ENCODE measurements at places on chromosomes 6 and 20.
A peak's percentile ranks its signal among the peaks of the same experiment; 100 is the strongest.

DNA sequence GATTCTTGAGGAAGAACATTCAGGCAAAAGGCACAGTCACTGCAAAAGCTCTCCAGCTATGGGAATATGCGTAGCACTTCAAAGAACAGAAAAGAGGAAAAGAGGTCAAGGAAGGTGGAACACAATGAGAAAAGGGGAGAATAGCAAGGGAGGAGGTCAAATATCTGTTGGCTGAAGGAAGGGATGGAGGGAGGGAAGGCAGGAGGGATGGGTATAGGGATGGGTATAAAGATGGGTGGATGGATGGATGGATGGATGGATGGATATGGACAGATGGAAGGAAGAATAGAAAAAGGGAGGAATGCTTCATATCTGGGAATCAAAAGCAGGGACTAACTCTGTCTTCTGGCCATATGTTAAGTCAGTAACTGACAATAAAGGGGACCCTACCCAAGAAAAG lies 164.2 kb upstream of the TOP1 start:
- DNase-seq, result no peak

- DNase-seq, result no peak
Observed at GRCh38 chr20:52443874-52444273, 252.3 kb upstream of the ZFP64 start.

DNA sequence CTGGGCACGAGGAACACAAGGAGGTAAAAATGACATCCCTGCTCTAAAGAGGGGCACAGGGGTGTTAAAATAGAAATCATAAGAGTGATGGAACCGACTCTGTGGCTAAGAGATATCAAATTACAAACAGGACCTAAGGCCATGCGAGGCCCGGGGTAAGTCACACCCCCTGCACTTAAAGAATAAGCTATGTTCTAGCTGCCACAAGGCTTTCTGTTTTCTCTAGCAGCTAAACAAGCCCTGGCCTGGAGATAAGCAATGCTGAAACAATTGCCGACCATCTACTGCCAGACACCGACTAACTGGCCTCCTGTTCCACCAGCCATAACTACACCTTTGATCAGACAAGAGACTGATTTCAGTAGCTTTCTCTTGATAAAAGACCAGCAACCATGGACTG lies 32.4 kb downstream of the MDGA1 start:
- DNase-seq, result no peak

DNA sequence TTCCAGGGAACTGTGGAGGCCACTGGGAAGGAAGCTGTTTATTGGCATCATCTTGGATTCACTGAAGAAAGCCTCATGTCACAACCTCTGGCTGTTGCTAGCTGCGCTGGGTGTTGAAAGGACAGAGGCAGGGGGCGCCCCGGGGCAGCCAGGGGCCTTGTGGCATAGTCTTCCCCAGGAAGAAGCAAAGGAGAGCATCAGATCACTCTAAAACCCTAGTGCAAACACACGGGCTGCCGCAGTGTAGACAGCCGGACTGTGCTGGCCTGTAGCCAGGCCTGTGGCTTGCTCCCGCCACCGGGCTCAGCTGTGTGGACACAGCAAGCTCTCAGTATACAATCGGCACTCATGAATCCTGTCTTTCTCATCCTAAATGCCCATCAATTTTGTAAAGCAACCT lies 23.8 kb upstream of the SMOC2 start:
- DNase-seq, result no peak

DNA sequence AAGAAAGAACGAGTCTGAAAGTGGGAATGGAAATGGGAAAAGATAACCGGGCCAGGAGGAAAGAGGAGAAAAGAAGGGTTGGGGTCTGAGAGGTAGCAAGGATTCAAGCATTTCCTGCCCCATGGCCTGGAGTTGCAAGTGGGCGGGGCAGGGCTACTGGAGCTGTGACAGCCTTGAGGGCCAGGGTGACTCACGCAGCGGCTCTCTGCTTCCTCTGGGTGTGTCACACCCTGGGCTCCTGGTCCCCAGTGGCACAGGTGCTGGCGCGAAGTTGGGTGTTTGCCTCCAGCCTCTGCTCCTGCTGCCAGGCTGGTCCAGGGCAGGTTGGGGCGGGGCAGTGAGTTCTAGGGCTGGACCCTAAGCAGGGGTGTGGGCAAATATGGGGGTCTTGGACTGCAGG lies 3.3 kb upstream of the ULBP3 start:
- peak; percentile 28 for DNase-seq

DNA sequence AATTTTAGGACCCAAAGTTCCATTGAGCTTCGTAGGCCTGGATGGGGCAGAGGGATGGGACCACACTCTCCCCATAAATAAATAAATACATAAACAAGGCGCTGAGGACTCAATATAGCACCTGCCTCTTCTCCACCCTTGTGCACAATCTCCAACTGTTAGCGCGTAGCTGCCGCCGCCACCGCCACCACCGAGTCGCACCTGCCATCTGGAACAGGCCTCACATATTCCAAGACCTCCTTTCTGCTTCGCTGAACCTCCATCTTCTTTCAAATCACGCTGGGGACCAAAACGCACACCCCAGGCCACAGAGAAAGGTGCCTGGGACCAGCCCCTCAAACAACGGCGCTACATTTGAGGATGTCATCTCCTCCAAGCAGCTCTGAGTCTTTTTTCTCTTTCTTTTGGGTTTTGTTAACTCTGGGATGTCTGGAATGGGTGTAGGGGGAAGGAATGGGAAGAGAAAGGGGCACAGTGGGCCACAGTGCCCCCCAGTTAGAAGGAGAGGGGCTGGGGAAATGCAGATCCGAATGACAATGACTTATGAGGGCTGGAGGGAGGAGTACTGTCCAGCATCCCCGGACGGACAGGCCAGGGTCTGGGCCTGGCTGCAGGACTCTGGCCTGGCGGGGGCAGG lies 49.7 kb downstream of the NOL4L start:
- DNase-seq, result no peak

DNA sequence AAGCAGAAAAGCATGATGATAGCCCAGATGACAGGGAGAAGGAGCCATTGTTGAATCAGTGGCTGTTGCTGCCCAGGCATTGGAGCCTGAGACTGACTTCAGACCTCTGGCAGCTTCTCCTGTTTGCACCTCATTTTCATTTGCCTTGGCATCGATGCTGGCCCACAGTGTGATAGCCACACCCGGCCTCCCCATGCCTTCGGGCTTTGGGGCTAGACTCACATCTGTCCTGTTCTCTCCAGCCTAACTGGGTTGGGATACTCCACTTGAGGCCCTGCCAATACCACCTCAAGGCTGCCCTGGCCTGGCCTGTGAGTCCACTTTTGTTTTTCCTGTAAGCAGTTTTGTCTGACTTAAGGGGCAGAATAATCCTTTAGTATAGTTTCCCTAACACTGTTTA lies 140.4 kb downstream of the UST start:
- no peak for DNase-seq

GRCh38 chr6:136095986-136096385 lies 154.1 kb downstream of the MTFR2 start:
- no peak for DNase-seq

DNA sequence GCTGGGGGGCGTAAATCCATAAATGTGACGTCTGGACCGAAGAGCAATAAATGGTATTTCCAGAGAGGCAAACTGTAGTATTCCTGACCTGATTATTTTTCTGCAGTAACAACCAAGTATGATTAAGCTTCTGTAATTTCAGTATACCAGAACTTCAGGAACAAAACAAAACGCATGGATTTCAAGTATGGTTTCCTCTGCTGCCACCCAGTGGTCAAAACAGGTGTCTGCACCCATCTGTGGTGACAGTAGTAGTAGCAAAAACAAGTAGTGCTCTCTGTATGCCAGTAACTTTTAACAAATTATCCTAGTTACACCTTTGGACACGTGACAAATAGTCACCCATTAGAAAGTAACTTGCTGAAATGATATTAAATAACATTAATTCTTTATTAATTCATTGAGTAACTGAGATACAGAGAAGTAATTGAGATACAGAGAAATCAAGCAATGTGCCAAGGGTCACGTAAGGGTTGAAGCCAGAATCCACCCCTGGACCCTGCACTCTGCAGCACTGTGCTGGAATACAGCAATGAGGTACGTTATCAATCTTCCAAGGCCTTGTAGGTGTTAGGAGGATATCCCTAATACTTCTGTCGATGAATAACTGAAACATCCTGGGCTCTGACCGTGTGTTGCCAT lies 7.9 kb downstream of the CALHM4 start:
- peak; percentile 37 for DNase-seq

- DNase-seq, result peak; percentile 36
Observed at GRCh38 chr6:87473419-87473903, 687 bp downstream of the SLC35A1 start.

DNA sequence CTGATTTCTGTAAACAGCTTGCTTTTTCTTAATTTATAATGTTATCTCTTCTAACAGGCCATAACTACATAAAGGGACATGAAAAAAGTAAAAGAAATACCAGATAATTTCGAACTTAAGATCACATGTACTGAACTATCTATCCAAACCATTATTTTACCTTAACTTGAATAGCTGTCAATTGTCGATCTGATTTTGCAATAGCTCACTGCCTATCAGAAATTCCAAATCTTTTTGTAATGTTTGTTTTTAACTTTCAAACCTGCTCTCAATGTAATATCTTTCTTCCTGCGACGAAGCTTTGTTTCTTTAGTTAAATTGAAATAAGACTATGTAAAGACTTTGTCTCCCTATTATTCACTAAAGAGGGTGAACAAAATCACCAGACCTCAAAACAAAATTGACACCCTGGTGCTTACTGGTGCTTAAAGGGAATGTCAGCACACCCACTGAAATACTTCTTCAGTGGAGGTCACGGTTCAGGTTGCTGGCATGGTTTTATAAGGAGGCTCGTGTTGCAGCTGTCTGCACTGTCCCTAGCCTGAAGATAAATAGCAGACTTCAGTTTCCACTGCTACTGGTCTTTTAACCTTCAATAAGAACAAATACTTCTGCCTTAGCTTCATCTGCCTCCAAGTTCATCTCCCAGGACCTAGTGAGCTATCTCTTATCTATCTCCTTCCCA lies 117.5 kb upstream of the QKI start:
- no peak for DNase-seq

DNA sequence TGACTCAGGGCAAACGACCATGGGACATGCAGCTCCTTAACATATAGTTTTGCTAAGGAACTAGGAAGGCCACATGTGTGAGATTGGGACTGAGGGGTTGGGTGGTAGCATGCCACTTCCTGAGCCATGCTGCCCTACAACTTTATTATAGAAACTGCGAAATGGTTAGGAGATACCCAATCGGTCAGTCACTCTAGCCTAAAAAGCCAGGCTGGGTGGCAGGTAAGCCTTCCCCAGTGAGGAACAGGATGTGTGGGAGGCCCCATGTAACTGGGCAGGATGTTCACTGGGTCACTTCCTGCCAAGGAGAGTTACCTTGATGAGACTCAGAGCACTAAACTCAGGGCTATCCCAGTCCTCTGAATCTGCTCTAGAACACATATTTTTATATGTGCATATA lies 123.5 kb downstream of the MAP3K7 start:
- DNase-seq, result no peak

DNA sequence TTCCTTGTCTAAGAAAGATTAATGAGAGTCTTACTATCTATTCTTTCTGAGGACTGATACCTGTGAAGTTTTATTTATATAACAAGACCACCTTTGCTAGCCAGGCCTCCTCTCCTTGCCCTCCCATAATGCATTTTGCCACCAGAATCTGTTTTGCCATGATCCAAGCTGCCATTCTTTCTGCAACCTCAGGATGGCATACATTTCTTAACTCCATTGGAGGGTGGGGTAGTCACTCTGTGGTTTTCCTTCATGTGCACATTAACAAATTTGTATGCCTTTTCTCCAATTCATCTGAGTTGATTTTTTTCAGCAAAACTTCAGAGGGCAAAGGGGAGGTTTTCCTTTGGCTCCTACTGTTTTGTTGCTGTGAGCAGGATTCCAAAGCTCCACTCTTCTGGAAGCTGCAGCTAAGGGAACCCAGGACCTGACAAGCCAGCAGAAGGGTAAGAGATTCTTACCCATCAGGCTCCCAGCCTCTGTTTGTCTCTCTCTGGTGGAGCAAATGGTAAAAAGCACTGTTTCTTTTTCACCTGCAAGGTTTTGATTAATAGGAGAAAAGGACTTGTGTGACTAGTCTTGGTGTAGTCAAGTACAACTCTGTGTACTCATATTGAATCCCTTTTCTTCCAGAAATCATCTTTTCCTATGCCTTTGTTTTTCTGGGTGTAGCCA lies 26.2 kb upstream of the ENPP4 start:
- DNase-seq, result no peak

GRCh38 chr6:70838907-70839285 lies 118.0 kb downstream of the B3GAT2 start:
- DNase-seq, result no peak

DNA sequence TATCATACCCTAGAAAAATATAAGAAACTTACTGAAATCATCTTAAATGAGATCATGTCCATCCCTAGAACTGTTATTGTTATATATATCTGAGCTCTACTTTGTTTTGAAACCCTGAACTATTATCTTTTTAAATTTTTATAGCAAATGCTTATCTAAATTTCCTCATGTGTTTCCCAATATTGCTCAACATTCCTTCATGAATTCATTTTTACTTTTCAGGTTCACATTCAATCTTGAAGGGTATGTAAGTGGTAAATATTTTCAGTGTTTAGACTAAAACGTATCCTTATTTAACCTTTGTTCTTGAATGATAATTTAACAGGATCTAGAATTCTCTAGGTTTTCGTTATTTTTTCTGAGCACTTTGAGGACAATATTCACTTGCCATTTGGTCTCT lies 23.9 kb downstream of the PDE7B start:
- DNase-seq, result no peak

GRCh38 chr20:22063753-22064152 lies 358.3 kb downstream of the PAX1 start:
- no peak for DNase-seq

DNA sequence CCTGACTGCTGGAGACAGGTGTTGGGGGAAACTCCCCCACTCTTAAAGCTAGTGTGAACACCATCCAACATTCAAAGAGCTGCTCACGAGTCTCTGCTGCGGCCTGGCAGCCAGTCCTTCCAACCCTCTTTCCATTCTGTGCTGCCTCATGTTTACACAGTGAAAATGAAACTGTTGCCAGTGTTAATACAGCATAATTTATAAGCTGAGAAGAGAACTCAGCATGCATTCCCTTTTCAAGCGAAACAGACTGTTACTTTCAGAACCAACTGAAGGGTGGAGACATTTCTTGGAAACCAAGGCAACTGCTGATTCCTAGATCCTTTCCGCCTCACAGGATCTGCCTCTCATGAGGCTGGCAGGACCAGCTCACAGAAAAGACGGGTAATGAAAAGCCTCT lies 533.8 kb upstream of the ID4 start:
- DNase-seq, result no peak

DNA sequence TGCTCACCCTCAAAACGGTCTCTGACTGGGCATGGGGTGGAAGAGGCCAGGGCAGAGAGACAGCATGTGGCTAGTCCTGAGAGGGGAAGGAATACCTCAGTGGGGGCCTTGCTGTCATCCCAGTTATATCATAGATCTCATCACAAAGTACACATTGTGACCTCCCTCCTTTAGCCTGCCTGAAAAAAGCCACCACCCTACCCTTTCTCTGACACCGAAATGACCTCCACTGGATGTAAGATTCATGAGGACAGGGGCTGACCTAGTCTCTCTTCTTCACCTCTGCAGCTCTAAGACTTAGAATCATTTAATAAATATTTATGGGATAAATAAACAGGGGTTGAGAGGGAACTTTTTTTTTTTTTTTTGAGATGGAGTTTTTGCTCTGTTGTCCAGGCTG lies at the start of gene C20orf173:
C20orf173 (minus strand) TSS at position 101 of the 400 bp plus-strand sequence. CDS start 279 bp downstream, outside the sequence.
- DNase-seq, result no peak

- DNase-seq, result no peak
Observed at GRCh38 chr20:47258745-47259695, 97.5 kb downstream of the ZMYND8 start.
